Activated naive CD4-positive, alpha-beta T cell treated with anti-CD3 and anti-CD28 coated beads, Interleukin-2, amount 50 U/mL, for 72 hours (primary cell): ENCODE measurements at places on chromosomes 5 and 9.

DNA sequence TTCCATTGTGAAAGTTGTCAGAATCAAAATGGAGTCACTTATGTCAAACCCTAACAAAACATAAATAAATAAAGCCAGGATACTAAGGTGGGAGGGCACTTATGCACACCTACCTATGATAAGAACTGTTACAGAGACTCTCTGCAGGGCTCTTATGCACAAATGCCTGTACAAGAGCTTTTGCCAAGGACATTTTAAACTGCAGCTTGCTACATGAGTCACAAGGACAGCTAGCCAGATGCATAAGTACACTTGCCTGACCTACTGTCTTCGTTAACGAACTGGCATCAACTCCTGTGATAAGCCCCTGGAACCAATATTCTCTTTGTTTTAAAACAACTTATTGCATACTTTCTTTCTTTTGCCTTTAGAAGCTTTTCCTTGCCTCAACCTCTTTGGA, 152.9 kb upstream of the SPEF2 start:
- DNase-seq, result no peak

DNA sequence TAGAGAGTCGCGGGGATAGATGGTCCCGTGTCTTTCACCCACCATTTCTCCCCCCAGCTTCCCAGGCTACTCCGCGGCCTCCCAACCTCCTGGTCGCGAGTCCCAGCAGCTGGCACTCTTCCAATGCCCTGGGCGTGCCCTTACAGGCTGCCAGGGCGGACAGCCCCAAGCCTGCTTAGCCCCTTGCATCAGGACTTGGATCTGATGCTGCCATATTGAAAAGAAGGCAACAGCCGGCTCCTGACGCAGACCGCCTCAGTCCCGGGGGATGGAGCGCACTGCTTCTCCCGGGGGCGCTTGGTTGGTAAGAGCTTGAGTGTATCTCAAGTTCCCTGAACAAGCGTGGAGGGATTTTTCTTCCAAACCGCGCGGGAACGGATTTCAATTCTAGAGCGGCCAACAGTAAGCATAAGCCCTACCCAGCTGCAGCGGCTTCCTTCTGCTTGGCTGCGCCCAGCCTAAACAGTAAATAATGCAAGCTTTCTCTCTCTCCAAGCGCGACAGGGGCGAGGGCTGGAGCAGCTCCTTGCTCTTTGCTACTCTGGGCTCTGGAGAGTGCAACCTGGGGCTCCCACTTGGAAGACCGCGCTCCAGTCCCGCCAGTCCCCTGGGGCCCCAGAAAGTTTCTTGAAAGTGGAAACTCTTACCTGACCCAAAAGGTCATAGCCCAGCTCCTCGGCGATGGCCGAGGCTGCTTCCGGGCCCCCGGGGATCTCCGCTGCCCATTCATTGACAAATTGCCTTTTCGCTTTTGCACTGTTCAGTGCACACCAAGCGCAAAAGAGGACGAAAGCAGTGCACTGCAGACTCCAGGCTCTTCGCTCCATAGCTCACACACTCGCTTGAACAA, 607 bp downstream of the PCSK1 start:
- DNase-seq, result no peak

DNA sequence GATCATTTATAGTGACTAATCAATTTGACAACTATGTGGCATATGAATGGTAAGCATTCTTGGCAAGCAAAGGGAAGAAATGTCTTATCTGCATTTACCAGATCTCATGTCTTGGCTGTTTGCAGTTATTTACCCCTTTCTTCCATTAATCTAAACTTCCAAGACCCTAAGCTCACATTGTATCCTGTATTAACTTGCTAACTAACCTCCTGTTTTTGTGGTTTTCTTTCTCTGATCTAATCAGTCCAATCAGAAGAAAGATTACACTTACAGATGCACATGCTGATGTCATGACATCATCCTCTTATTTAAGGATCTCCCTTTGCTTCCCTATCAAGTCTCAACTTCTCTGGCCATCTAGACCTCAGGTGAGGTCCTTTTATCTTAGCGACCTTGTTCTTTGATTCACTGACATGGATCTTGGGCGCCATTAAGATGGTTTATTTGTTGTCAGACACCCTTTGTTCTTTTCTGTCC, 95.5 kb downstream of the F2RL2 start:
- DNase-seq, result no peak

GRCh38 chr5:179802950-179803562, 3.6 kb downstream of the MGAT4B start:
- no peak for DNase-seq

DNA sequence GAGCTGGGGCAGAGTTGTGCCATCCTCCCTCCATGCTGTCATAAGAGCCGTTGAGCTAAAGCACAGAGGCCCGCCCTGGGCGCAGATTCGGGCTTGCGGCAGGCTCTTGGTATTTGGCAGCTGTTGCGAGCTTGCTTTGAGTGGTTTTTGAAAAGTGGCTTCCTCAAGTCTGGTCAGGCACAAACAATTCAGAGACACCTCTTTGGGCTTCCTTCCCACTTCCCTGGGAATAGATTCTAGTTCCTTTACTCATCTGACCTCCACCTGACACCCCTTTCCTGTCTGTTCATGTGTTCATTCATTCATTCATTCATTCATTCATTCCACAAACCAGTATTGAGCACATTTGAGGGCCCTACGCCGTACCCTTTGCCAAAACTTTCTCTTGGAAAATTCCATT, 27.4 kb downstream of the NCS1 start:
- DNase-seq, result no peak

GRCh38 chr9:89605465-89606048, 745 bp downstream of the GADD45G start:
- peak; percentile 58 for DNase-seq

GRCh38 chr5:395921-396530, 47.0 kb upstream of the EXOC3 start:
- DNase-seq, result no peak
